ENCODE measurements at places on chromosomes 5 and 9.

- DNase-seq: no peak
Observed at GRCh38 chr5:143128412-143129071, 274.9 kb downstream of the NR3C1 start.

DNA sequence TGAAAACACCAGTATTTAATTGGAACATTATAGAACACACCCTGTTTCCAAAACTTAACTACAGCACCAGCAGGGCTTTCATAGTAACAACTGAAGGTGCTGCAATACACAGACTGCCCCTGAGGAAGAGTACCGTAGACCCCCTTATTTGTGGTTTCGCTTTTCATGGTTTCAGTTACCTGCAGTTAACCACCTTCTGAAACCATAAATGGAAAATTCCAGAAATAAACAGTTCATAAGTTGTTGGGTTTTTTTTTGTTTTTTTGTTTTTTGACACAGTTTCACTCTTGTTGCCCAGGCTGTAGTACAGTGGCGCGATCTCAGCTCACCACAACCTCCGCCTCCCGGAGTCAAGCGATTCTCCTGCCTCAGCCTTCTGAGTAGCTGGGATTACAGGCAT, 9.5 kb upstream of the GLDC start:
- DNase-seq: no peak

- DNase-seq: no peak
Observed at GRCh38 chr5:14316471-14316870, 173.3 kb downstream of the TRIO start.

DNA sequence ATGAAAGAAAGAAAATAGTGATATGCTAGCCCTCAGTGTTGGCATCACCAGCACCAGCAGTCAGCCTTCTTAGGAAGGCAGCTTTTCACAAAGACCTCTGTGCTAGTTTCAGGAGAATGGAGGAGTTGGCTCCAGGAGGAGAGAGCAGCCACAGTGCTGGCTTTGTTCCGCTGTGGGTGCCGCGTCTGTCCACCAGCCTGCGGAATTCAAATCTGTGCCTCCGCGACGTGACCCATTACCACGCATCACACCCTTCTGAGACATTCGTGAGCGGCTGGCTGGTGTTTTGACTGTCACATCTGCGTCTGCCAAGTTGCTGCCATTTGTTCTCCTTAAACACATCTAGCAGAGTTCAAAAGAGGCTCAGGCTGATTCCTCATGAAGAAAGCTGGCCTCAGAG, 34.4 kb downstream of the SNX18 start:
- no peak for DNase-seq

DNA sequence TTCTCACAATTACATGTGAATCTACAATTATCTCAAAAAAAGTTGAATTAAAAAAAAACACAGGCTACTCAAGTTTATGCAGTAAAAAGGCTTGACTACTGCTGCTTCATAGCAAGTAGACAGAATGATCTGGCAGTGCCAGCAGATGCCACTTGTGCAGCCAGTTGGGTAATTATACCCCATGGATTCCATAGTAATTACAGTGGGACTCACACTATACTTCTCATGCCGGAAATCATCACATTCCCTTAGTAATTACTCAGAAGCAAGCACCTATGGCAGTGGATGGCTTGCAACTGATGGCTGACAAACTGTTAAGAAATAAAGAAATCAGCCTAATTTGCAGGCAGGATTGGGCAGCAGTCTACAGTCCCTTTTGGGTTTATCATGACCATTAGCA, 463.2 kb upstream of the KLF4 start:
- no peak for DNase-seq

GRCh38 chr9:95669253-95669652, 152.5 kb upstream of the PTCH1 start:
- no peak for DNase-seq

GRCh38 chr9:130565792-130566191, 13.6 kb upstream of the FUBP3 start:
- DNase-seq: peak; percentile 53

DNA sequence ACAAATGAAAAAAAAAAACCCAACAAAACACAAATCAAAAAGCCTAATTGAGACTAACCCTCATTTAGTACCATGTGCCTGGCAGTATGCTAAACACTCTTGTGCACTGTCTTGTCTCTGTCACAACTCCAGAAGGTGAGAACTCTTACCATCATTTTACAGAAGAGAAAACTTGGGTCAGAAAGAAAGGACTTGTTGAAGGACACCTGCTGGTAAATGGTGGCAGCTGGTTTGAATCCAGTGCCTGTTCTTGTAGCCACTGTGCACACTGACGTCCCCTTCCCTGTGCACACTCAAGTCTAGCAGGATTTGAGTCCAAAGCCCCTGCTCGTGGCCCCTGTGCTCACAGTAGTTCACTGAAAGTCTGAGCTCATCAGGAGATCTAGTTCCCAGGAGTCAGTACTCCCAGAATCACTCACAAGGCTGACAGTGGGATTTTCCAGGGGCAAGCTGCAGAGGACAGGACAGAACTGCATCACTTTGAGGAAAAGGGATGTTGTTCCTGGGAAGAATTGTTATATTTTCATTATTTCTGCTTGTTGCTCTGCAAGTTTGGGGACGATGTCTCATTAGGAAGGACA, 43.0 kb upstream of the HSD17B4 start:
- DNase-seq: peak; percentile 51

- no peak for DNase-seq
Observed at GRCh38 chr9:106529616-106530015, 333.4 kb upstream of the ZNF462 start.

All from hematopoietic multipotent progenitor cell treated with erythropoietin and hydrocortisone succinate and interleukin-3 and kit ligand, for 4 days (in vitro differentiated cells).